Activated CD4-positive, alpha-beta T cell treated with anti-CD3 and anti-CD28 coated beads for 24 hours (primary cell): ENCODE measurements at places on chromosomes 12 and 14.

DNA sequence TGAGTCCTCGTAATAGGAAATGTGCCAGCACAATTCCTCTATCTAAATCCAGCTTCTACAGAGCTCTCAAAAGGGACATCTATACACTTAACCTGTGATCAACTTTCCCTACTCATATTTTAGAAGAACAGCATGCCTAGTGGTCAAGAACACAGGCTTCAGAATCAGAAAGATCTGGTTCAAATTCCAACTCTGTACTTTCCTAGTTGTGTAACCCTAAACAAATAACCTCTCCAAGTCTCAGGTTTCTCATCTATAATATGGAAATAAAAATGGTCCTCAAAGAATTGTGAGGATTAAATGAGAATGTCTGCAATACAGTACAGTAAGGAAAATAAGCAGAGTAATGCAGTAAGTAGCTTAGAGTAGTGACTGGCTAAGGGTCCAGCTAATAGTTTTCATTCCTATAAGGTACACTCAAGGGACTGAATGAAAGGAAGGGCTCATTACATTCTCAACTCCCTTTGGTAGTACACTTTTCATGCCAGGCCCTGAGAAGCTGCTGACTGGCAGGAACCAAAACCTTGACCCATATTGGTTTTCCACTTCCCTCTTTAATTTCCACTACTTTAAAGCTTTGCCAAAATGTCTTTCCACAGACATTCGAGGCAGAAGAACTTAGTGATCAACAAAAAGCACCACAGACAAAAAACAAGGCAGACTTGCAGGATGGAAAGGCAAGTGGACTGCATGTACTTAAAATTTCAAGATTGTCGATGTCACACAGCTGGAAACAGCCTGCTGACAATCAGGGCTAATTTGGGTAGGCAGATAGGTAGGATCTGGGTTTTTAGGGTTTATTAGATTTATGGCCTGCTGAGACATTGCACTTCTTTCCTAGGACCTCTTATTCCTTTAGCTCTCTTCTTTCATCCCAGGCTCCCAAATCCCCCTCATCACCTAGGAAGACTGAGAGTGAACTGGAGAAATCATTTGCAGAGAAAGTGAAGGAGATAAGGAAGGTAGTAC is 4.3 kb downstream of the CCDC196 start:
- DNase-seq: no peak

DNA sequence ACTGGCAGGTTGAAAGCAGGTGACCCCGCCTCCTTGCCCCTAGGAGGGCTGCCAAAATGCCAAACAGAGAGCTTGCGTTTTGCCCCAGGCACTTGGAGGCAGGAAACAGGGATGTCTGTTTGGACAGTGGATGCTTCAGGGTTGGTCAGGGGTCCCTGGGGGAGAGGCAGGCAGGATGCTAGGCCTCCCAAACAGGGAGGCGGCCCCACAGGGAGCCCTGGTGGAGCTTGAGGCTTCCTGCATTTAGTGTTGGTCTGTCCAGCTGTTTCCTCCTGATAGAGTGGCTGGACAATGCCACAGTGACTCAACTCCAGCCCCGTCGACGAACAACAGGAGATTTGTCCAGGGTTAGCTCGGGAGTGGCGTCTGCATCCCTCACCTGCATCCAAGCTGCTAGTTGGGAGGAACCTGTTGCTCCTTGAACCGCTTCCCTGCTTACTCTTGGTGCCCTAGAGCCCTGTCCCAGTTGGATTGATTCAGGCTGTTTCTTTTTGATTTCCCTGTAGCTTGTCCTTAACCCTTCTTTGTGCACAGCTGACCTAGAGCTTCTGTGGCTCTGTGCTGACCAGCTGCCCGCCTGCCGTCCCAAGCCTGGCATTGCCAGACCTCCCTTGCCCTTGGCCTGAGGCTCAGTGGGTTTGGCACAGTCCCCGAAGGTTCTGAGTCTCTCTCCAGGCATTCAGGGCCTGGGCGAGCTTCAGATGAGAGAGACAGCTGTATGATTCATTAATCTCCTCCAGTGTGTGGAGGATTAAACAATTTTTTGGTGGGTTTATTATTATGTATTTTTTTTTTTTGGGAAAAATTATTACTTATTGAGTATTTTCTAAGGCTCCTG is 45.9 kb downstream of the TSPAN9 start:
- no peak for DNase-seq

DNA sequence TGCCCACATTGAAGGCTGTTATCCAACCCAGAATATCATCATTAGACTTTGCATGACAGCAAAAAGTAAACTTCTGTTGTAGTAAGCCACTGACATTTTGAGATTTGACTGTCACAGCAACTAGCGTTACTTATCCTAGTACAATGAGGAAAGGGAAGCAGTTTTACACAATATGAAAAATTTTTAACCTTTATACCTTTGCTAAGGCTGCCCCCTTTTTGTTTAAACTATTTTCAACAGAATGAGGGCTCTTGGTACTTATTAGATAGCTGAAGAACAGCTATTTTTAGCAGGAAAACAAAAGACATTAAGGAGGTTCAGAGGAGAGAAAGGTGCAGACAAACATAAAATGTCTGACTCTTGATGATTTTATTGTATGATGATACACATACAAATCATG is 23.4 kb upstream of the TMX1 start:
- DNase-seq: no peak

DNA sequence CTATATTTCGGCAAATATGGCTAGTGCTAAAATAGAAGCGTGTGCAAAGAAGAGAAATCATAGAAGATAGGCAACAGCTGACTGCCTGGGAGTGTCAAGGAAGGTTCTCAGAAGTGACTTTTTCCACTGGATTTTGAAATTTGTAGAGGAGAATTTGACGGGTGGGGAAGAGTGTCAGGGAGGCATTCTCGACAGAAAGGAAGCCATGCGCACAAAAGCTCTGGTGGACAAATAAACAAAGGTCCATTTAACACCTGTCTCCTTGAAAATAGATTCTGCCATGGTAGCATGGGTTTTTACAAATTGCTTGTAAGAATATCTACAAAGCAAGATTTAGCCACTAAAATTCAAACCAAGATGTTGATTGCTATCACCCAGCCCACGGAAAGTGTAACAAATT is 1081.5 kb downstream of the GALC start:
- DNase-seq: no peak

DNA sequence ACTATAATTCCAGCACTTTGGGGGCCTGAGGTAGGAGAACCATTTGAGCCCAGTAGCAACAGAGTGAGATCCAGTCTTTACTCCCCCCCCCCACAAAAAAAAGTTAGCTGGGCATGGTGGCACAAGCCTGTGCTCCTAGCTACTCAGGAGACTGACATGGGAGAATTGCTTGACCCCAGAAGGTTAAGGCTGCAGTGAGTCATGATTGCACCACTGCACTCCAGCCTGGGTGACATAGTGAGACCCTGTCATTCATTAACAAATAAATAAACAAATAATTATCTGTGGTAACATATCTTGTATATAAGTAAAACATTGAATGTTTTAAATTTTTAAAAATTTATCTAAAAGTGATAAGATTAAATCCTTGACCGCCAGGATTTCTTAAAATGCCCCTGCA is 4.8 kb downstream of the ENTPD5 start:
- no peak for DNase-seq

GRCh38 chr14:34981743-34982420 is 910 bp upstream of the SRP54 start:
- DNase-seq: peak; percentile 7

DNA sequence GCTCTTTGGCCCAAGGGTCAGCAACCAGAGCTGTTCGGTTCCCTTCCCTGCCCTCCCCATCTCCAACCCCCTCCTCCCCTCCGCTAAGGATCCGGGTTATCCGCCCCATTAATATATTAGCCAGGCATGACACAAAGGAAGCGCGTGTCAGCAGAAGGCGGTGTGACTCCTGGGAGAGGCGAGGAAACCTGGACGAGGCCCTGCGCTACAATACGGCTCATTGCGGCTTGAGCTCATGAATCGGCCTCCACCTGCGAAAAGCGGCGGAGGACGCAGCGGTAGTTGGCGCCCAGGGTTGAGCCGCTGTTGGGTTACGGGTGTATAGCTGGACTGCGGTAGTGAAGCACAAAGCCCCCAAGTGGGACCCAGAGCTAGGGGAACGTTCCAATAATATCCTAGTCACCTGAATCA is 9.9 kb downstream of the FOXA1 start:
- no peak for DNase-seq

DNA sequence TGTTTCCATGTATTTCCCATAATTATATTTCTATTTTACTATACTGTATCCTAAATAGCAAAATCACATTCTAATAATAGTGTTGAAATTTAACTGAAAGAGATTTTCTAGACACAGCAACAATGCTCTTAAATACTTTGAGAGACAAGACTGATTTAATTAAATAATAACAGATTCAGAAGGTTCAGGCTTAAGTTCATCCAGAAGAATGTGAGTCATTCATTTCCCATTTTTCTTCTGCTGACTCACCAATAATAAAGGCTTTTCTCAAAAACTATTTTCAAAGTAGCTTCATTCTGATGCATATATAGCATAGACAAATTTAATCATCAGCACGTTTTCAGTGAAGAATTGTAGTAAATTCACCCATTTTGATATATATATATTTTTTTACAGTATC is 481.4 kb downstream of the MDGA2 start:
- DNase-seq: no peak

GRCh38 chr12:15276088-15276698 is 46.1 kb upstream of the PTPRO start:
- no peak for DNase-seq

DNA sequence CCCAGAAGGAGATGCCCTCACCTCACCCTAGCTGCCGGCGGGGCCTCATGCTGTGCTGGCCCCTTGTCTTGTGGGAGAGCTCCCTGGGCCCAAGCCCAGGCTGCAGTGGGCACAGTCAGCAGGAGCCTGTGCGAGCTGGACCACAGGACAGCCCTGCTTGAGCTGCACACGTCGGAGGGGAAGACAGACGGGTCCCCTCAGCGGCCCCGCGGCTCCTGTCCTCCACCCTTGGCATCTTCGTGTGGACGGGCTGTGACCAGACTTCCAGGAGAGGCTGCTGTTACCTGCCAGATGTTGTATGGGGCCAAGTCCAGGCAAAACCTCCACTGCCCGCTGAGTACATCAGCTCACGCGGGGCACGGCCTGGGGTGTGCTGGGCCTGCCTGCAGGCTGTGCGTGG is 9.4 kb upstream of the TEX22 start:
- DNase-seq: no peak

- no peak for DNase-seq
Observed at GRCh38 chr12:3249081-3249800, 172.1 kb downstream of the TSPAN9 start.

DNA sequence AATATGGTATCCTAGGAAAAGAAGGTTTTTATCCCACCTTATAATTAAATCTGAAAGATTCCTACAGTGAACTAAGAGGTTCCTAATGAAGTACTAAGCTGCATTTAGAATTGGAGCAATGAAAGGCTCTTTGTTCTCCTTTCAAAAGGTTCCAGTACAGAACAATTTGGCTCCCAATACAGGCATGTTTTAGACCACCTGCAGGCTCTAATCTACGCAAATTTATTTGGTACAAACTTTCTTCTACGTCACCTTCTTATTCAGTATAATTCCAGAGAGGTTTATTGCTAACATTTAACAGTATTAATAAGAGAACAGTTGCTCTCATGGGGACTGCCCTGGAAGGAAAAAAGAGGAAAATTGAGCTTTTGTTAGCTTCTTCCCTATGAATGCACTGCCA is 37.6 kb upstream of the SLCO1C1 start:
- no peak for DNase-seq

GRCh38 chr12:3564861-3565260 is 73.9 kb downstream of the PRMT8 start:
- DNase-seq: no peak

DNA sequence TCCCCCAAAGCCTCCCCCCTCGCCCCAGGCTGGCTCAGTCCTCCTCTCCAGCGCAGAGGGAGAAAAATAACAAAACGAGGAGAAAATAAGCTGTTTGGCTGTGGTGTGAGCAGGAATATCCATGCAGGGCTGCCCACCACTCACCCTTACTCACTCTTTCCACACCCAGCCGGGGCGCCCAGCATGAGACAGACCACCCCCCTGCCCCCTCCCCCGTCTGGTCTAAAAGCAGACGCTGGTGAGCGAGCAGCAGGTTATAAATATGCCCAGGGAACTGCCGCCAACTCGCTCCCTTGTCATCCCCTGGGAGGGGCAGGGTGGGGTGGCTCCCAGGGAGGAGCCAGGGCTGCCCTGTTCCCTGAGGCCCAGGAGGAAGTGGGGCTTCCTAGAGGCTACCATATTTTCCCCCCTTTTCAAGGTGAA is 7.4 kb downstream of the WNT1 start:
- no peak for DNase-seq

GRCh38 chr14:45222485-45223262 is 30.3 kb downstream of the MIS18BP1 start:
- no peak for DNase-seq

- DNase-seq: no peak
Observed at GRCh38 chr12:24027352-24027751, 77.9 kb upstream of the SOX5 start.

DNA sequence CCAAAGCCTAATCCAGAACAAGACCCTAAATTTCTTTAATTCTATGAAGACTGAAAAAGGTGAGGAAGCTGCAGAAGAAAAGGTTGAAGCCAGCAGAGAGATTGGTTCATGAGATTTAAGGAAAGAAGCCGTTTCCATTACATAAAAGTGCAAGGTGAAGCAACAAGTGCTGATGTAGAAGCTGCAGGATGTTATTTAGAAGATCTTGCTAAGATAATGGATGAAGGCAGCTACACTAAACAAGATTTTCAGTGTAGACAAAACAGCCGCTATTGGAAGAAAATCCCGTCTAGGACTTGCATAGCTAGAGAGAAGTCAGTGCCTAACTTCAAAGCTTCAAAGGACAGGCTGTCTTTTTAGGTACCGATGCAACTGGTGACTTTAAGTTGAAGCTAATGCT is 65.4 kb upstream of the AMIGO2 start:
- DNase-seq: no peak
